SHP77 treated with DMSO at 0.1 percent for 48 hours (cell line): ENCODE measurements at places on chromosomes 2 and 18.

GRCh38 chr18:57915248-57915647, 112.1 kb upstream of the ATP8B1 start:
- DNase-seq: no peak

DNA sequence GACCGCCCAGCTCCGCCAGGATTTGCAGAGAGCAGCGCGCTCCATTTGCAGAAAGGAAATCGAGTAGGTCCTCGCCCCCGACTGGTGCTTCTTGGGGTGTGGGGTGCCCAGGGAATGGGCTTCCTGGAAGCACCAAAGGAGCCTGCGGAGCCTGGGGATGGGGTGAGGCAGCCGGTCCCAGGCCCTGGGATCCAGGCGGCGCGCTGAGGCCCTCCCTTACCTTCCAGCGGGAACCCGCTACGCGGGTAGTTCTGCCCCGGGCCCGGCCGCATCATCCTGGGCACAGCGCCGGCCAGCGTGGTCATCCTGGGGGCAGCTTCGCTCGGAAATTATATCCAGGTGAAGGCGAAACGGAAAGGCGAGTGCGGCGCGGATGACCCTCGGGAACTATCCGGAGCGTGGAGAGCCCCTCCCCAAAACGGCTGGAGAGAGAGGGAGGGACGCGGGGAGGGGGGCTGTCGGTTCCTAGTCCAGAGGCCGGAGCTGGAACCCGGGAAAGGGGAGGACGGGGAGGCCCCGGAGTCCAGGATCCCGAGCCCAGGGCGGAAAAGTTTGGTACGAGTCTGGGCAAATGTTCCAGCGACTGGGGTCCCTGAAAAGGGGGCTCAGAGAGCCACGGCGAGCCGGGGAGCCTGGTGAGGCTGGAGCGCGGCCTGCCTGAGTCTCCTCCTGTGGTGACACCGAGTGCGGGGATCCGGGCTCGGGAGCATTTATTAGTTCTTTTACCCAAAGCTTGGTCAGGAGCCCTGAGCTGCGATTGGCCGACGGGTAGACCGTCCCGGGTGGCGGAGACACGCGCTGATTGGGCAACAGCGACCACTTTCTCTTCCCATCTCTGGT, at the start of gene PAX3:
PAX3 (minus strand) TSS at position 688 of the 840 bp plus-strand sequence; CDS start at position 305, 383 bp downstream.
- DNase-seq: no peak

DNA sequence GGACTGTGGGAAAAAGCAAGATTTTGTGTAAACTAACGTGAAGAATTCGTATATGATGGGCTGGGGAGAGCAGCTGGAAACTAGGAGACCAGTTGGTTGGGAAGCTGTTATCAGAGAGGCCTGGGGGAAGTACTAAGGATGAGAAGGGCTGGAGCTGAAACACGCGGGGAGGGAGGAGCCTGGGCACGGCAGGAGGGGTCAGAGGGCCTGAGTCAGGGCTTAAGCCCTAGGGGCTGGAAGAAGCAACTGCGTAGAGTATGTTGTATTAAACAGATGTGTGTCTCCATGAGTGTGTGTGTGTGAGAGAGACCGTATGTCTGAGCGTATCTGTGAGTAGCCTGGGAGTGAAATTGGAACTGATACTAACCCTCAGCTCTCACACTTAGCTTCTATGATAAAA, 8.4 kb downstream of the POMC start:
- no peak for DNase-seq

- no peak for DNase-seq
Observed at GRCh38 chr2:220373878-220374277, 746.4 kb downstream of the SLC4A3 start.

- no peak for DNase-seq
Observed at GRCh38 chr2:181073896-181074295, 93.5 kb downstream of the UBE2E3 start.

- peak; percentile 35 for DNase-seq
Observed at GRCh38 chr2:9205963-9206948, at the start of gene ASAP2. TSS of gene ASAP2 (plus strand) at chr2:9206812. CDS start at chr2:9207105, 293 bp downstream.

DNA sequence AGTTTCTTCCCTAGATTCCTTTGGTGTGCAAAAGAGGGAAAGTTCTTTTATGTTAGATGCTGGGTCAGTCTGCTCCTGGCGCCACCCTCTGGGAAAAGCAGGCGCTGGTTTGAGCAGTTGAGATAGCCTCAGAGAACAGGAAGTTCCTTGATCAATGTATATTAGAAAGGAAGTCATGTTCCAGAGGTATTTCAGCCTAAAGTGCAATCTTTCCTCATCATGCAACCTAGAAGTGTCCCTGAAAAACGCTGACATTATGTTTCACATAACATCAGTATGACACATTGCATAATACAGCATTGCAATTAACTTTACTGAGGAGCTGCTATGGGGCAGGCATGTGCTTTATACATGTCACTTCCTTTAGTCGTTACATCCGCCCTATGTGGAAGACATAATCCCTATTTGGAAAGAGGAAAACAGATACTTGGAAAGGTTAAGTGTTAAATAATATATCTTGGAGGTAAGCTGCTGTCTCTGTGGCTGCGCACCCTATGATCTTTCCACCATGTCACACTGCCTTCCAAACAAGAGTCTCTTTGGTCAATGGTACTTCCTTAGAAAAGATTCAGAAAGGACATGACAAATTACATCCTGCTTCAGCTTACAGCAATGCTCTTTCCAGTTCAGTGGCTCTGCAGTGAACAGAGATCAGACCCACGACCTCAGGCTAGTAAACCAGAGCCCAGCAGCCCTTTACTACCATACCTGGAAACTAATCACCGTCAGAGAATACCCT, 369.7 kb downstream of the RAD51AP2 start:
- DNase-seq: no peak

DNA sequence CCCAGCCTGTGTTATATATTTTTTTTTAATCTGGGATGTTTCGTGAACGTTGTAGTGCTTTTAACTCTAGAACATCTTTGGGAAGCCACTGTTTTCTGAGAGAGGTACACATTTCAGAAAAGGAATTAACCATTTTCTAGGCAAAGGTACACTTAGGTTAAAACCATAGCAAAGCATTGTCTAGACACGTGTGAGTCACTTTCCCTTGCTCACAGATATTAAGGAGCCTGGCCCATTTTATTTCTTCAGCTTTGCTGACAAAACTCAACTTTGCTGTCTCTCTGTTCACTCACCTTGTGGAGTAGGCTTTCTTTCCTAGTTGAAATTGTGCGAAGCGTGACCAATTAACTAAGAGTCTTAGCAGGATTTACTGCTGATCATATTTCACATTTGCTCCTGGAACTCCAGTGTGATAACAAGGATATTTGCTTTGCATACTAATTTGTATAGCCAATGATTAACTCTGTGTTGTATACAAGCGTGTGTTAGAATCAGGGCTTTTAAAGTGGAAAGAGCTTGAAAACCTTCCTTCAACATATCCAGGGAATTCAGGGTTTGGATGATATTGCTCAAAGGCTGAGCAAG, 215.0 kb upstream of the AGAP1 start:
- DNase-seq: no peak

DNA sequence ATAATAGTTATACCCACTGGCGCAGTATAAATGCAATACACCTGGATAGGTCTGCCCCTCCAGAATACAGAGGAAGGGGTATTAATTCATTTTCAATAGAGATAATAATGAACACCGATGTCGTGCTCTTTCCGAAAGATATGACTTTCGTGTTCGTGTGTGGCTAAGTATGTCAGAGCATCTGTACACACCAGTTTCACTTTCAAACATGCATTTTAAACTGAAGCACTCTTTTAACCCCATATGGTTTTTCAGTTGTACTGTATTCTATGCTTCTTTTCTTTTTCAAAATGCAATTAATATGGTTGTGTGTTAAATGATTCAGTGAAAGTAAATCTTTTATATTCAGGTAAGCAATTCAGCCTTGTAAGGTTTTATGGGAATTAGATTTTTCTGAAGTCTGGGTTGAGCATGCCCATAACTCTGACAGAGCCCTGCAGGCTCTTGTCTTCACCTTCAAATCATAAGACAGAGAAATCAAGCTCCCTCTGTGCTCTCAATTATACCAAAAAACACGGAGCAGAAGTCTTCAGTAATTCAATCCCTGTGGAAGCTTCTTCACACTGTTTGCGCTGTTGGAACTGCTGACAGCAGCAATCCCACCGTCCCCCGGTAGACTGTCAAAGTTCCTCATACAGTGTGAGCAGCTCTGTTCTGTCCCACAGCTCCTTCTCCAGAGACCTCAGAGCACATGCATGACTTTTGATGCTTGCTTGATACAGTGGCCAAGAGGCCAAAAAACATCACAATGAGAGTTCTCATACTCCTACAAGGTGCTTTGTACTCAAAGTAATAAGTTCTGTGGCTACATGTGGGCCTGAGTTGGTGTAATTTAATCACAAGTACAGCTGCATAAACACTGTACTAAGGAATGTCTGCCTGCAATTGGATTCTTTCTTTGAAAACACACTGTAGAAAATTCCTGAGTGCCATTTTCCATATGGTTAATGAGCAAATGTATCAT, 186.8 kb downstream of the ZNF521 start:
- DNase-seq: peak; percentile 1

GRCh38 chr2:203470371-203470770, 64.7 kb downstream of the RAPH1 start:
- no peak for DNase-seq

GRCh38 chr2:98558852-98559530, 49.3 kb downstream of the COA5 start:
- no peak for DNase-seq

- DNase-seq: no peak
Observed at GRCh38 chr2:121473512-121473911, 57.2 kb upstream of the RNU4ATAC start.

- no peak for DNase-seq
Observed at GRCh38 chr2:181844551-181845290, 46.8 kb upstream of the ITPRID2 start.

- DNase-seq: no peak
Observed at GRCh38 chr2:53148221-53148620, 619.4 kb upstream of the CHAC2 start.

GRCh38 chr2:224689539-224689938, 26.6 kb downstream of the CCDC195 start:
- no peak for DNase-seq

DNA sequence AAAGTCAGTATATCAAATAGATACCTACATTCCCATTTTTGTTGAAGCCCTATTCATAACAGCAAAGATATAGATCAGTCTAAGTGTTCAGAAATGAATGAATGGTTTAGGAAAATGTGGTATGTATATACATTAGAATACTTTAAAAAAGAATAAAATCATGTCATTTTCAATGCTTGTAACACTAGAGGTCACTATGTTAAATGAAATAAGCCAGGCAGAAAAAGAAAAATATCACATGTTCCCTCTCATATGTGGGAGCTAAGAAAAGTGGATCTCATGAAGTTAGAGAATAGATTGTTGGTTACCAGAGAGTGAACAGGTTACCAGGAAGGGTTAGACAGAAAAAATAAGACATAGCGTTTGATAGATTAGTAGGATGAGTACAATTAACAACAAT, 1111.0 kb upstream of the SLC39A10 start:
- DNase-seq: no peak

DNA sequence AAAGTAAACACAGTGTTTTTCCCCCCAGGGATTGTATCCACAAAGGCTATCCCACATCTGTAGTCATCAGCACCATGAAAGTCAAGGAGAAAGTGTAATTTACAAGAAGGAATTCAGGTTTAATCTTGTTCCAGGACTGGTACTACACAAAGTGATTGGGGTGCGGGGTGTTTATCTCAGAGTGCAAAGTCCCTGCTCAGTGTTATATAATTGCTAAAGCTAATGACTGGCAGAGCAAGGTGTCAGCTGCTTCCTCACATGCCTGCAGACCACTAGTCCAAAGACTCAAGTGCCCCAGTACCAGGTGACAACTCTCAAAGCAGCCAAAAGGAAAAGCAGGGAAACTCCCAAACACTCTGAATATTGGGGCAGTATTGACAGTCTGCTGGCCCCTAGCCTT, 40.4 kb upstream of the PDCL3 start:
- DNase-seq: no peak

DNA sequence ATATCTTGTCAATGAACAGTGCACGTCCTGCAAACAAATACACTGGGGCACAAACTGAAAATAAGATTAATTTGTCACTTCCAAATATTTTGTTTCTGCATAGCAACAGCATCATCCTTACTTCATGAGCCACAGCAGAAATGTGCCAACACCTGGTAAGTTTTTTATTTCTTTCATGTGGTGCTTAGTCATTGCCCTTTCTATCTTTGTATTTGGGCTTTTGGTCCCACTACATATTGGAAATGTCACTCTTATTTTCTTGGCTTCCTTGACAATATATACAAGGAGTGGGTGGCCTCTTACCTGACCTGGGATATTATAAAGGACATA, 208.0 kb downstream of the RBM43 start:
- no peak for DNase-seq

GRCh38 chr2:11405599-11406266, 60.2 kb downstream of the E2F6 start:
- no peak for DNase-seq

DNA sequence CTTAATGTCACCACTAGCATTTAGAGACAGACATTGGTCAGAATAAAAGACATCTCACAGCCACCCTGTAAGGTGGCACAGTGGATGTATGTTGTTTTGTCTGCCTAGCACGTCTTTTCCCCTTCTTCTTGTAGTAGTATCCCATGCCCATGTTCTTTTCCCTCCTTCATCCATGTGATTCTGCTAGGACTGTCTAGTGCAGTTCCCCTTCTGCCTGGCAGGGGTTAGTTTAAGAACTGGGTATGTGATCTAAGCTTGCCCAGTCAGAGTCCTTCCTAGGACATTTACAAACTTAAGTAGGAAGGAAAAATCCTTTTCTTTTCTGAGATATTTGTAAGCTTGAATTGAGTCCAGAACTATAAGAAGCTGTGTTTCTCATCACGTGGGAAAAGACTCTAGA, 172.3 kb downstream of the BABAM2 start:
- no peak for DNase-seq

DNA sequence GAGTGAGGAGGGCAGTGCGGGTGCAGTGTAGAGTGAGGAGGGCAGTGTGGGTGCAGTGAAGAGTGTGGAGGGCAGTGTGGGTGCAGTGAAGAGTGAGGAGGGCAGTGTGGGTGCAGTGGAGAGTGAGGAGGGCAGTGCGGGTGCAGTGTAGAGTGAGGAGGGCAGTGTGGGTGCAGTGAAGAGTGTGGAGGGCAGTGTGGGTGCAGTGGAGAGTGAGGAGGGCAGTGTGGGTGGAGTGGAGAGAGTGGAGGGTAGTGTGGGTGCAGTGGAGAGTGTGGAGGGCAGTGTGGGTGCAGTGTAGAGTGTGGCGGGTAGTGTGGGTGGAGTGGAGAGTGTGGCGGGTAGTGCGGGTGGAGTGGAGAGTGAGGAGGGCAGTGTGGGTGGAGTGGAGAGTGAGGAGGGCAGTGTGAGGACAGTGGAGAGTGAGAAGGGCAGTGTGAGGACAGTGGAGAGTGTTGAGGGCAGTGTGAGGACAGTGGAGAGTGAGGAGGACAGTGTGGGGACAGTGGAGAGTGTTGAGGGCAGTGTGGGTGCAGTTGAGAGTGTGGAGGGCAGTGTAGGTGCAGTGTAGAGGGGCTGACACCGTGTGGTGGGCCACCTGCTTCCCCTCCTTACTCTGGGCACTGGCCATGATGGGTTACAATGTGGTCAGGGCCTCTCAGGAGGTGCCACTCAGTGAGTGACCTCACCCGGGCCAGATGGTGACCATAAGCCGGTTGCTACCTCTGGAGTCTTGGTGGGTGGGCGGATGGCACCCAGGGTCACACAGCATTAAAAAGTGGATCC, 28.5 kb downstream of the INPP4A start:
- DNase-seq: no peak
